ENCODE measurements at places on chromosomes 1 and 21. TPM values are rescaled to one million over a fixed set of nuclear protein-coding genes. Genes with fewer than 3 reads are reported as not detected.

DNA sequence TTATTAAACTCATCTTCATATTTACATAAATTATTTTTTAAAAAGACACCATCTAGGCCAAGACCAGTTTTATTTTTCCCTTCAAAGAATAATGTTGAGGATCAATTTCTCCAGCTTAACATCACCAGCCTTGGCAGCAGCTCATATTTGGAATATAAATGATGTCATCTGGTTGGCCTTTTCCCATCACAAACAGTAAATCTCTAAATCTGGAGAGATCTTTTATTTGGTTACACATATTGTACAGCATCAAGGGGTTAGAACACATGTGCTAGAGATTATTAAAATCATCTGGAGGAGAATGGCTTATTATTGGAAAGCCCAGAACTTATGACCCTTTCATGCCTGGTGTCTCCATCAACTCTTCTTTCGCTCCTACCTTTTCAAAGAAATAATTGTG is 508.8 kb downstream of the PLPP3 start:
- H3K27me3 ChIP-seq: no peaks in the 10 kb centered on the region
- H3K4me1 ChIP-seq: peaks cover 3% of the 10 kb centered on the region
- no peak overlapping the region for H3K4me3 ChIP-seq
- no peak overlapping the region for H3K27ac ChIP-seq
- DNase-seq: no peak
- no peaks in the 10 kb centered on the region for H3K36me3 ChIP-seq

GRCh38 chr1:25208561-25209222 is 23.6 kb downstream of the SYF2 start:
- no peak for DNase-seq
- H3K4me3 ChIP-seq: no peak overlapping the region
- no peak overlapping the region for H3K27ac ChIP-seq
- H3K4me1 ChIP-seq: no peaks in the 10 kb centered on the region
- H3K36me3 ChIP-seq: no peaks in the 10 kb centered on the region
- 0 out of 2 replicates have a peak, but pooled peaks cover 3% of the 10 kb centered on the region for H3K27me3 ChIP-seq

DNA sequence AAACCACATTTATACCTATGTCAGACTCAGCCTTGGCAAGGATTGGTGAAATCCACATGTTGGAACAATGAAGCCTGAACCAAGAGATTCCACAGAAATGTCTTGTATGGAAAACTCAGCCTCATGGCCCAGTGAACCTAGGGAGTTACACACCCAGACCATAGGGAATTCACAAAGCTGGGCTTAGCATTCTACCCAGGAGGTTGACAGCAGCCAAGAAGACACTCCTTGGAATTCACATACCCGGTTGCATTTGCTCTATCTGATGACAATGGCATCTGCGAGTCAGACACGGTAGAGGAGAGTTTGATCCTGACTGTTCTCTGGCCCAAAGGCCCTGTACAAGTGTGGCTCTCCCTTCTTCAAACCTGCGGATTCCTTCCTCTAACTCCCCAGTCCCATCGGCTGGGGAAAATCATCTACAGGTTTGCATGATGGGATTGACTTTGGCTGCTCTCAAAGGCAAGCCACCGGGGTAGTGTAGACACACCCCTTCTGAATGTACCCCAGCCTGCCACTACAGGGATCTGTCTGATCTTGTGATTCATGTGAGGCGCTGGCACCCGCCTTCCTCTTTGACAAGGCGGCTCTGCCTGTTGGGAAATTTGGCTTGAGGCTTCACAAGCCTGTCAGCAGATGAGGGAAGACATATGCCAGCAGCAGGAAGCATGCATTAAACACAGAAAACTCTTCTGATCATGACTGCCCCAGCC is 297.3 kb upstream of the KAZN start:
- peaks cover 24% of the 10 kb centered on the region for H3K27me3 ChIP-seq
- no peak for DNase-seq
- no peak overlapping the region for H3K27ac ChIP-seq
- H3K36me3 ChIP-seq: no peaks in the 10 kb centered on the region
- no peaks in the 10 kb centered on the region for H3K4me1 ChIP-seq

GRCh38 chr1:92876351-92876750 is 44.5 kb downstream of the RPL5 start:
- H3K27ac ChIP-seq: no peak overlapping the region
- H3K4me1 ChIP-seq: no peaks in the 10 kb centered on the region
- H3K36me3 ChIP-seq: no peaks in the 10 kb centered on the region

The SUCO gene
- total RNA-seq: 22.6 TPM

The TDRD5 gene
- total RNA-seq: 0.25 TPM

The GRIK3 gene
- total RNA-seq: not detected

Measured in HCT116 (cell line).